ENCODE measurements at places on chromosomes 16 and 17.

DNA sequence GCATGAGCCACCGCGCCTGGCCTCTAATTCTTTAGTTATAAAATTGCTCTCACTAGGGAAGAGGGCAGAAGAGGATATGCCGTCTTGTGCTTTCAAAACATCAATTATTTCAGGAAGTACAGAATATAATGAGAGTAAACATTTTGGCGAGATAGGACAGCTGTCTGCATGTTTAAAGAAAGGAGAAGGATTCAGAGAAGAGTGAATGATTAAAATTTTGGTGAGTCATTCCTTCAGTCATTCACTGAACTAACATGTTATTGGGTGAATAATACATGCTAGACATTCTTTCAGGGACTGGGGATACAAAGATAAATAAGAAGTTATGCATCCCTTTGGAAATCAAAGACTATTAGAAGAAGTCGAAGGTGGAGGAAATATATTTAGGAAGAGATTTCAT, 590.3 kb upstream of the GOT2 start:
- DNase-seq = no peak

DNA sequence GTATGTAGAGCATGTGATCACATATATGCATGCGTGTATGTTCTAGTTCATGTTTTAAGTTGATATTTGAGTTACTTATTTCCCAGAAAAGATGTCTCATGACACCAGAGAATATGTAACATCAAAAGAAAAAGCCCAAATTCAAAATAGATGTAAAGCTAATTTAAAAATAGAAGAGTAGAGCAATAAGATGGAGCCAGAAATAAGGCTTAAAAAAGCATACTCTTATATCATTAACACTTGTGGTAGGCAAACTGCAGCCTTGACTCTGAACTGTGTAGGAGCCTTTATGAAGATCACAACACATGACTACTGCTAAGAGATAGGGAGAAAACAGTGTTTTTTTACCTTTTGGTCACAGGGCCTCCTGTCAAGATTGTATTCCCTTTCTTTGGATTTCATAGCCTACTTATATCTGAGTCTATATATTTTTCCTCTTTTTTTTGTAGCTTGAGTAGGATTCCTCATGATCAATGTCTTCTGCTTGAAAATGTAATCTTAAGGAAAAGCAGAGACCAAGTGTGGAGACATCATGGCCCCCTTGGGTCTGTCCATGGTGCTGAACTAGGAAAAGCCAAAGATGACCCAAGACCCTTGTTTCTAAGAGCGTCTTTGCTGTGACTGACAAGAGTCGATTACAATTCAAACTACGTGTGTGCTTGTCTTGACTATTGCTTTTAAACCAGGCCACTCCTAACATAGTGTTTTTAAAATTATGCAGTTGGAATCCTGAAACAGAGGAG, 390.4 kb downstream of the SHISA9 start:
- no peak for DNase-seq

DNA sequence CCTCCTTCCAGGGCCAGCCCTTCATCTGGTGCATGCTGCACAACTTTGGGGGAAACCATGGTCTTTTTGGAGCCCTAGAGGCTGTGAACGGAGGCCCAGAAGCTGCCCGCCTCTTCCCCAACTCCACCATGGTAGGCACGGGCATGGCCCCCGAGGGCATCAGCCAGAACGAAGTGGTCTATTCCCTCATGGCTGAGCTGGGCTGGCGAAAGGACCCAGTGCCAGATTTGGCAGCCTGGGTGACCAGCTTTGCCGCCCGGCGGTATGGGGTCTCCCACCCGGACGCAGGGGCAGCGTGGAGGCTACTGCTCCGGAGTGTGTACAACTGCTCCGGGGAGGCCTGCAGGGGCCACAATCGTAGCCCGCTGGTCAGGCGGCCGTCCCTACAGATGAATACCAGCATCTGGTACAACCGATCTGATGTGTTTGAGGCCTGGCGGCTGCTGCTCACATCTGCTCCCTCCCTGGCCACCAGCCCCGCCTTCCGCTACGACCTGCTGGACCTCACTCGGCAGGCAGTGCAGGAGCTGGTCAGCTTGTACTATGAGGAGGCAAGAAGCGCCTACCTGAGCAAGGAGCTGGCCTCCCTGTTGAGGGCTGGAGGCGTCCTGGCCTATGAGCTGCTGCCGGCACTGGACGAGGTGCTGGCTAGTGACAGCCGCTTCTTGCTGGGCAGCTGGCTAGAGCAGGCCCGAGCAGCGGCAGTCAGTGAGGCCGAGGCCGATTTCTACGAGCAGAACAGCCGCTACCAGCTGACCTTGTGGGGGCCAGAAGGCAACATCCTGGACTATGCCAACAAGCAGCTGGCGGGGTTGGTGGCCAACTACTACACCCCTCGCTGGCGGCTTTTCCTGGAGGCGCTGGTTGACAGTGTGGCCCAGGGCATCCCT, 7.4 kb downstream of the NAGLU start:
- no peak for DNase-seq

DNA sequence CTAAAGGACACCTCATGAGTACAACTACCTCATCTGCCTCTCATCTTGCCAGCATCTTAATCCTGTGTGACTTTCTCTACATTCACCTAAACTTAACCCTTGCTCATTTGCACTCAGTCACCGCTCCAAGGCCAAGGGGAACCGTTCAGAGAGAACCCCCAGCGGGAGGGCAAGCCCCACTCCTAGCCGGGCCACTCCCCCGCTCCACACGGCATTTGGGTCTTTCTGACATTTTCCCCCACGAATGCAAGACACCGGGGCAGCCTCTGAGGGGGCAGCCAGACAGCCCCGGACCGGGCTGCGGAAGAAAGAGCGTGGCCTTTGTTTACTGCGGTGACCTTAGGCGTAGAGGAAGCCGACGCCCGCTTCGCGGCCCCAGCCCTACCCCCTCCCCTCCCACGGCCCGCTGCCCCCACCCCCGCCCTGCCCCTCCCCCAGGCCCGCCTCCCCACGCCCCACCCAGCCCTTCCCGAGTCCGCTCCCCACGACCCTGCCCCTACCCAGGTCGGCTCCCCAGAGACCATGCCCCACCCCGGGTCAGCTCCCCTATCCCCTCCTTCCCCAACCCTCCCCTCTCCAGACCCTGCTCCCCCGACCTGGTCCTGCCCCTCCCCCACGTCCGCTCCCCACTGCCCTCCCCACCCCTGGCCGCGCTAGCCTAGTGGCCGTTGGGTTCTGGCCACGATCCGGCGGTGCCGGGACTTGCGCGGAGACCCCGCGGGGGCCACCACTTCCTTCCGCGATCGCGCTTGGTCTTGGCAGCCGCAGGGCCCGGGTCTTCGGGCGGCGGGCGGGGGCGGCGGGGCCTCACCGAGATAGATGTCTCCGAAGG, 789 bp downstream of the CSNK1D start:
- peak; percentile 39 for DNase-seq

GRCh38 chr17:60393840-60394723, 2.1 kb upstream of the USP32 start:
- DNase-seq = no peak

GRCh38 chr17:8941520-8941919, 24.0 kb downstream of the PIK3R5 start:
- peak; percentile 75 for DNase-seq

DNA sequence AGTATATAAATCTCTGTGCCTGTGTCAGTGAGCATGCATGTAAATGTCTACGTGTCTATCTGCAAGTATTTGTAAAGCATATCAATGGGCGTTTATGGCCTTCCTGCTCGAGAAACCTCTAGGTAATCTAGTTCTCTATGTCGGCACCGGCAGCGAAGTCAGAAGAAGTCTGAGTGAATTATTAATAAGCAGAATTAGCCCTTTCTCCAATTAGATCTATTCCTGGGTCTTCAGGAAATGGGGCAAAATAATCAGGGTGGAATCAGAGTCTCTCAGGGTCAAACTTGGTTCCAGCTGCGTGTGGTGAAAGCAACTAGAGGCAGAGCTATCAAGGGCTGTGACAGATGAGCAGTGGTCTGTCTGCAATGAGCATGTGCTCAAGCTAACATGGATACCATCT, at the start of gene C17orf78:
TSS of gene C17orf78 (plus strand) at position 280 of the 400 bp plus-strand sequence. CDS start at position 388, 108 bp downstream.
- no peak for DNase-seq

DNA sequence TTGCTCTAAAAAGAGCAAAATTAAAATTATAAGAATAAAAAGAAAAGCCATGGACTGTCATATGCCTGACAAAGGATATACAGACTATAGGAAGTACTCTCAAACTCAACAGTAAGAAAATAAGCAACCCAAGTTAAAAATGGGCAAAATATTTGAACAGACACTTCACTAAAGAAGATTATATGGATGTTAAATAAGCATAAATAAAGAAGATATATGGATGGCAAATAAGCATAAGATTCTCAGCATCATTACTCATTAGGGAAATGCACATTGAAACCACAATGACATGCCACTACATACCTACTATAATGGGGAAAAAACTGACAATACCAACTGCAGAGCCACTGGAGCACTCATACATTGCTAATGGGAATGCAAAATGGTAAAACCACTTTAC, 14.9 kb upstream of the BEAN1 start:
- DNase-seq = no peak

DNA sequence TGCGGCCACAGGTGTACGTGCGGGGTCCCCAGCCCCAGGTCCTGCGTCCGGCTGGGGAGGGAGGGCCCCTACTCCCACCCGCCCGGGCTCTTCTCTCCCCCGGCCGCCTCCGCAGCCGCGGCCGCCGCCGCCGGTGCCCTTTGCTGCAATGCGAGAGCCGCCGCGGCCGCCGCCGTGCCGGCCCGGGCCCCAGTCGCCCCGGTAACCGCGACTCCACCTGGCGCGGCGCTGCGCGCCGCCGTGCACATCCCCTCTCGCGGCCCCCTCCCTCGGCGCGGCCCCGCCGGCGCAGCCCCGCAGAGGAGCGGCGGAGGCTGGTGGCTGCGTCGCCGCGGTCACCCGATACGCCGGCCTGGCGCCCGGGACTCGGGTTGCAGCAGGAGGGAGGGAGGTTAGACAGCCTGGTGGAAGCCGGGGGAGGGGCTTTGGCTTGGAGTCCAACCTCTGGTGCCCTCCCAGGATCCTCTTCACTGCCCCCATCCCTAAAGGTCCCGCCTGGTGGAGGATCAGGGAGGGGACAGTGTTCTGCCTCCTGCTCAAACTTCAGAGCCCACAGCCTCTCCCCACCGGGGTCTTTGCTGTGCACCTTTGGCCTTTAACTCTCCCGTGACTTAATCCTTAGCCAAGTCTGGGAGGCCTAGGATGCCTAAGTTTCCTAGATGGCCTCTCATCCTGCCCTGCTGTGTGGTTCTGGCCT, 32.9 kb downstream of the SRCIN1 start:
- DNase-seq = no peak

- peak; percentile 13 for DNase-seq
Observed at GRCh38 chr17:2854143-2855055, 58.2 kb downstream of the RAP1GAP2 start.

- no peak for DNase-seq
Observed at GRCh38 chr16:10992797-10993196, 48.4 kb downstream of the CLEC16A start.

GRCh38 chr17:76556765-76557367, 17.0 kb downstream of the PRCD start:
- DNase-seq = peak; percentile 56

- no peak for DNase-seq
Observed at GRCh38 chr17:34163646-34164045, 91.4 kb upstream of the CCL2 start.

DNA sequence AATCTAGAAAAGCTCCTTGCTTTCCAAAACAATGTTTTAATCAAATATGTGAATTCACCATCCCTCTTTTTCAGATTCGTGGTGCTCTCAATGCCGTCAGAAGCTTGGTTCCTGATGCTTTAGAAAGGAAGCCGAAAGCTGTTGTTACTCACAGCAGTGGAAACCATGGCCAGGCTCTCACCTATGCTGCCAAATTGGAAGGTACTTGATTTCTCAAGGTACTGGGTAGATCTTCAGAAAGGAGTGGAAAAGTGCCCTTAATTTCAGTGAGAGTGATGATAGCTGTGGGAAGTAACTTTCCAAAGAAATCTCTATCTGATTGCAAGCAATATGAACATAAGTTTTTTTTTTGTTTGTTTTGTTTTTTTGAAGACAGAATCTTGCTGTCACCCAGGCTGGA, 14.0 kb downstream of the SRR start:
- DNase-seq = no peak

GRCh38 chr16:17866996-17867395, 396.2 kb upstream of the XYLT1 start:
- no peak for DNase-seq

DNA sequence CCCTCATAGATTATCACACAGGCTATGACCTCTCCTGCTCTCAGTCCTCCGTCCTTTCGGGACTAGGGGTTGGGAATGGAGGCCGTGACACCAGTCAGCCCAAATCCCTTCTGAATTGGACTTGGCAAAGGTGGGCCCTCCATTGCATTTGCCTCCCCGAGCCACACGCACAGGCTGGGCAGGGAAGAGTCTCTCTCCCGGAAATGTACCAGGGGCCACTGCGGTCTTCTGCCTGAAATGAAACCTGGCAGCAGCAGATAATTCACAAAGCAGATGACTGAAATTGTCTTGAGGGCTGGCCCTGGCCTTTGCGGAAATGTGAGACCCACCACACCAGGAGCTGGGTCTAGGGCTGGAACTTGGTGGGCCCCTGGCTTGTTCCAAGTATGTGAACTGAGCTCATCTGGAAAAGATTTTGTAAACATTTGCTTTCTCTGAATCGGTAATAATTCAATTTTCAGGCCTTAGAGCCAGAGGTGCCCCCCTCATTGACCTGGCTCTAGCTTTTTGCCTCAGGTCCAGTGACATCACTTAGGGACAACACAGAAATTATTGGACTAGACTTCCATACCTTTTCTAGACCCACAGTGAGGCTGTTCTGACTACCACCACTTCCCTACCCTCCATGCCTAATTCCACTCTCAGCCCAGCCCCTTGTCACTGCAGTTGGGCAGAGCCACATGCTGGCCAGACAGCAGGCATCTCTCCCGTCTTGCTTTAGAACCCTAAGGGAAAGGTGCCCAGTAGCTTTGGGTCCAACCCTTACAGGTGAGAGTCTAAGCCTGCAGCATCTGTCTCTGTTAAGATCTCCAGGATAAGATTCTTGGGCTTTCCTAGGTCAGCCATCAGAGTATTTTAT, 75.2 kb downstream of the CCDC182 start:
- no peak for DNase-seq

DNA sequence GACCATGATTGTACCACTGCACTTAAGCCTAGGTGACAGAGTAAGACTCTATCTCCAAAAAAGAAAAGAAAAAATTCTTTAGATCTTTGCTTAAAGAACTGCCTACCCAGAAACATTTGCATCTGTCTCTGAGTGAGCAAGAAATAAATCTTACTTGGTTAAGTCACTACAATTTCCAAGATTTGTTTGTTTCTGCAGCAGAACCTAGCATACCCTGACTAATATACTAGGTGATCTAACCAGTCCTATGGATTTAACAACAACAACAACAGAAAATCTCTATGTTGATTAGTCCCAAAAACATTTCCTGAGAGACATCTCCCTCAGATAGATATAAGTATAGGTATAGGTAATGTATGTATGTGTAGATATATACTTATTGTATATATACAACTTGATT, 549.3 kb upstream of the PSMD7 start:
- DNase-seq = no peak

Measured in activated naive CD4-positive, alpha-beta T cell treated with Interleukin-2 at 50 U/mL for 16 hours (primary cell).